Activated gamma-delta T cell treated with anti-CD3 and anti-CD28 coated beads, Interleukin-2, amount 50 U/mL, for 16 hours (primary cell): ENCODE measurements at places on chromosomes 7 and 10.

DNA sequence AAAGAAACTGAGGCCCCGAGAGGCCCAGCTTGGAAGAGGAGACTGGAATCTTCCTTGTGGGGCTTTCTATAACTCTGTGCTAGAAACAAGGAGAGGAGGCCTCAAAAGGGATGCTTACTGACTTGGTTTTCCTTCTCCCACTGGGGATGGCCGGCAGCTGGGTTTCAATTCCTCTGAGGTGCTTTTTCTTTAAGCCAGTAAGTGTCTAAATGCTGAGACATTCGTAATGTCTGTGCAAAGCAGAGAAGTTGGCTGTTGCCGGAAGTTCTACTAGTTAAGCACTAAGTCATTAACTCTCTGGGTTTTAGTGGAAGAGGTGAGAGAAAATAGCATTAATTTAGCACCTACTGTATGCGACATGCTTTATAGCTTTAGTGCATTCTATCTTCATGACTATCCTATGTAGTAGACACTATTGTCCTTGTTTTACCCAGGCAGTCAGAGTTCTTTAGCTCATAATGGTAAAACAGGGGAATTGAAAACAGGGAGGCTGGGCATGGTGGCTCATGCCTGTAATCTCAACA lies 135.2 kb downstream of the RGS10 start:
- DNase-seq = no peak

DNA sequence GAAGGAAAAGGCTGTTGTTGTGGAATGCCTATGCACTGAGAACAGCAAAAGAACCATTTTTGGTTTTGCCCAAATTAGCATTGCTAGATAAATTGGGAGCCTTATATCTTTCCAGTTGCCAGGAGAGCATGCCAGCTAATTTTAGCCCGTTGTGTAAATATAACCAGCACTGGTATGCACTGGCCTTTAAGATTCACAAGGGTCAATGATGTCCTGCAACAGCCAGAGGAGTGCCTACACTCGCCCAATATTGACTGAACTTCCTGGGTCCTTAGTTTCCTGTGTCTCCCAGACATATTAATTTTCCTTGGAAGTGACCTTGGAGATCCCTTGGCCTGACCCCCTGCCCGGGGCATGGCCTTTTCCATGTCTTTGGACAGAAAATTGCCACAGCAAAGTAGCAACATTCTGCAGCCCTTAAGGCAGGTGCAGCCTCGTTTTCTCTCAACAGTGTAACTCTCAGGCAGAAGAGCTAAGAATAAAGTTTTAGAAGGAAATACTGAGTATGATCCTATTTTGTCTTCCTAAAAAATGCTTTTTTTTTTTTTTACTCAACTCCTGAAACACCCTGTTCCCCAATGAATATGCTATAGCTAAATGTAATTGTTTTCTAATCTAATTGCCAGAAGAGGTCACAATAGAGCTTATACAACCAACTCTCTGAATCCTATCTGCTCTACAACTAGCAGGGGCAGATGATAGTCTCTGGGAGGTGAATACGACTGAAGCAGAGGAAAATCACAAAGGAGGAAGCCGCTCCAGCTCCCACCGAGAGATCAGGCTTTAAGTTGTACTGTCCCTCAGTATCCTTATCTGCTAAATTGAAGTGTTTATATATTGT lies 131.9 kb upstream of the PCGF5 start:
- DNase-seq = no peak

GRCh38 chr7:80244206-80244916 lies 109.7 kb downstream of the GNAI1 start:
- DNase-seq = no peak

GRCh38 chr10:78307576-78307975 lies 273.9 kb downstream of the RPS24 start:
- no peak for DNase-seq

DNA sequence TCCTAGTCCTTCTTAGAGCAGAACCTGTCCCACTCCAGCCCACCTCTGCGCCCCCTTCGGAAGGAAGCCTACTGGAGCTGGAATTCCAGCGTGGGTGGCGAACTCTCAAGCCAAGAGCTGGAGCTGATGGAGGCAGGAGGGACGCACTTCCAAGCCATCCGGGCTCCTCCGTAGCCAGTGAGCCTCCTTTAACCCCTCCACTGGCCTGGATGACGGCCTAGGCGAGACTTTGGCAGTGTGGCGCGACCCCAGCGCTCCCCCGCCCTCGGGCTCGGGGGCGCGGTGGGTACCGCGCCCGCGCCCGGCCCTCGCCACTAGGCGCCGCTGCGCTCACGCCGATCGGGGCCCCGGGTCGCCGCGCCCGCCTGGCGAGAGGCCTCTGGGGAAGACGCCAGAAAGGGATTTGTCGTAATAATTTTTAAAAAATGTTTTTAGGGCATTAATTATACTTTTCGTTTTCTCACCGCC lies 5.1 kb upstream of the EMX2 start:
- DNase-seq = no peak

DNA sequence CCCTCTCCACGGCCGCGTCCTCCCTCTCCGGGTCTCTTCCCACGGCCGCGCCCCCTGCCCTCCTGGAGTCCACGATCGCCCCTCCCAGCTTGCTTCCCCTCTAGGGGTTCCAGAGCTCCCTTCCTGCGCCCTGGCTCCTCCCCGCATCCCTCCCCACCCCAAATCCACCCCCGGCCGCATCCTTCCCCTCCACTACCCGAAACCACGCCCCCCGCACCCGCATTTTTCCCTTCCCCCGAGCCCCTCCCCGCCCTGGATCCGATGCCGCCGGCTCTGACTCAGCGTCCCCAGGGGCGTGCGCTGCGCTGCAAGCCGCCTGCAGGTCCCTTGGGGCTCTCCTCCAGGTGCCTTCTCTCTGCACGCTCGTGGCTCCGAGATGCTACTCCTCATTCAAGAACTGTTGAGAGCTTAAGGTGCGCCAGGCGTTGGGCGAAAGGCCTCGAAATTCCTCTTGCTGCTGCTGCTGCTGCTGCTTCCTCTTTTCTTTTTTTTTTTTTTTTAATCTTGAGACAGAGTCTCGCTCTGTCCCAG lies 372 bp upstream of the TMEM130 start:
- DNase-seq = peak; percentile 28

- DNase-seq = no peak
Measured at GRCh38 chr10:35563261-35563891, 41.8 kb upstream of the GJD4 start.

DNA sequence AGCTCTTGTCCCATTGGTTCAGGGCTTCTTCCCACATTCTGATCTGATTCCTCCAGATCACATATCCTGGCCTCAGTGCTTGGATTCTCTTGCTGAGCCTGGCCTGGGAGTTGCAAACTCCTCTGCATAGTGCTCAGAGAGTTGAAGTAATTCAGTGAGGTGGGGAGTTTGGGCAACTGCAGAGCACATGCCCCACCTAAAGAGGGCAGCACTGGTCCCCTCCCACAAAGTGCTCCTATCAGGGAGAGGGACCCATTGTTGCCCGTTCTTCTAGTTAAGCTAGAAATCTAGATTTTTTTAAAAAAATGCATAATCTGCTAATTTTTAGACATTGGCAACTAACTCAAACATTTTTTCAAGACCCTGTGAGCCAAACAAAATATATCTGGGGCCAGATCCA lies 45.1 kb downstream of the CHN2 start:
- DNase-seq = no peak

DNA sequence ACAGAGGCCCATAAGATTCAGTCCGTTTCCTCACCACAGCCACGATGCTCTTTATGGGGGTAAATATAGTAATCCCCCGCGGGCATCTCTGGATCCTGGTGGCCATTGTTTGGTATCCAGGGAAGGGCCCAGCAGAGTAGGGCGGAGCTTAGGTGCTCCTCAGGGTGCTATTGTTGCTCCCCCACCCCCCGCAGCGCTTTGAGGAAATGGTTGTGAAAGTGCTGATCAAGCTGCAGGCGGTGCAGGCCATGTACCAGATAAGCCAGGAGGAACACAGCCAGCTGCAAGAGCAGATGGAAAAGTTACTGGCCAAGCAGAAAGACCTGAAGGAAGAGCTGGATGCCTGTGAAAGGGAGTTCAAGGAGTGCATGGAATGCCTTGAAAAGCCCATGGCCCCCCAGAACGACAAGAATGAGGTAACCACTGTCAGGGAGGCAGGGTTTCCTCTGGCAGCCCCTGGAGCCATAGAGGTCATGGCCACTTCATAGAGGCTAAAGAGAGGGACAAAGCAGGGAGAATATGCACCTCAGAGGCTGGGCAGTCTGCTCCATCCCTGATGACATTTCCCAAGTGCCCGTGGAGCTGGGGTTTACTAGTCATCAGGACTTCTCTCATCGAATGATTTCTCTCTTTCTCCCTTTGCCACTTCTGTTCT lies 17.6 kb upstream of the FLNC start:
- DNase-seq = no peak

DNA sequence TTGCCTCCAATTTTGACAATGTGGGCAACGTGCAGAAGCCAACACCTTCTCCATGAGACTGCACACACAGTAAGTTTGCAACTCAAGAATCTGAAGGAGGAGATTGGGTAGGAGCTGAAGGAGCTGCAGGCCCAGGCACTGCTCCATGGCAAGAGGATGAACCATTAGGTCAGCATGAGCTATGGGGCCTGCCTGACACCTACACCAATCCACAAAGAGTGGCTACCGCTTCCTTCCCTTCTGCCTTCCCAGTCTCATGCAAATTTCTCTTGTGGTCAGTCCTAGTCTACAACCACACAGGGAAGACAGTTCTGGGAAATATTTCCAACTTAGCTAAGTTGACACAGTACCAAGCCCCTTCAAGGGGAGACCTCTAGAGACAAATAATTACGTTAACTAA lies 142.0 kb upstream of the ADO start:
- DNase-seq = no peak

DNA sequence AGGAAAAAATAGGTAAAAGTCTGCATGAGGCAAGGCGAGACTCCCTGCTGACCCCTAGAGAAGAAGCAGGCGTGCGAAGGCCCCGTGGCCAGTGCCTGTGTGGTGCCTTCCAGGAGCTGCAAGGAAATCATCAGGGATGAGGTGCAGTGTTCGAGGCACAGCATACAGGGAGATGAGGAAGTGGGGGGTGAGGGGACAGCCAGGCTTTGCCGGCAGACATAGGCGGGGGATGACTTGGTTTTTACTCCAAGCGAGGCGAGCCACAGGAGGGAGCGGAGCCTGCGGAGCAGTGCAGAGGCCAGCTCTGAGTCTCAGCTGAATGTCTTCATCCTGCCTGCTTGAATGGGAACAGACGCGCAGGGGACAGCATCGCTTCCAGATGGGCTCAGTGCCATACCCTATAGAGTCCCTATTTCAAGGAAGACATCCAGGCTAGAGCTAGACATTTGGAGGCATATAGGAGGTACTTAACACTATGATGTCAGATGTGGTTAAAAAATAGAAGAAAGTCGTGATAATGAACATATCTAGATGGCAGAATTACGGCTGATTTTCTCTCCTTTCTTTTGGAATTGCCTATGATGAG lies 49.5 kb downstream of the TCERG1L start:
- DNase-seq = no peak

DNA sequence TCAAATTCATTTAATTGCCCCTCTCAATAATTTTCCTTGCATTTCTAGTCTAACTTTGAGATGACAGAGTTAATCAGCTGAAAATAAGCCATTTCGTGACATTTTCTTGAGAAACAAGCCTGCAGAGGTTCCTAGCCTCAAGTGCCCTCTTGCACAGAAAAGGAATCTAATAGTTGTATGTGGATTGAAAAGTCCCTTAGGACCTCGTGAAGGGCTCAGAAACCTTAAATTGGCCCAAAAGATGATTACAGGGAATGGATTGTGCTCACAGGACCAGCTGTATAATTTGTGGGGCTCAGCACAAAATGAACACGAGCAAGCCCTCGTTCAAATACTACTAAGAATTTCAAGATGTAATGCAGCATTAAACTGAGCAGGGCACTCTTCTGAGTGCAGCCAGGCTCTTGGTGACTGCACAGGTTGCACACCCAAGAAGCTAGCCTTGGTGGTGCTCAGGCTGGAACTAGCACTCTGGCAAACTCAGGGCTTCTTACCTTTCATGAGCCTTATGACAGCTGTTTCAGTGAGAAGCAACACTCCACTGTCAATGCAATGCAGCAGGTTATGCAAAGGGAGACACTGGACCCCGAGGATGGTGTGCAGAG lies 102.2 kb downstream of the GSAP start:
- DNase-seq = no peak

GRCh38 chr7:91342346-91342745 lies 78.1 kb downstream of the FZD1 start:
- DNase-seq = no peak

- no peak for DNase-seq
Measured at GRCh38 chr7:154840086-154840485, 162.8 kb downstream of the PAXIP1 start.

DNA sequence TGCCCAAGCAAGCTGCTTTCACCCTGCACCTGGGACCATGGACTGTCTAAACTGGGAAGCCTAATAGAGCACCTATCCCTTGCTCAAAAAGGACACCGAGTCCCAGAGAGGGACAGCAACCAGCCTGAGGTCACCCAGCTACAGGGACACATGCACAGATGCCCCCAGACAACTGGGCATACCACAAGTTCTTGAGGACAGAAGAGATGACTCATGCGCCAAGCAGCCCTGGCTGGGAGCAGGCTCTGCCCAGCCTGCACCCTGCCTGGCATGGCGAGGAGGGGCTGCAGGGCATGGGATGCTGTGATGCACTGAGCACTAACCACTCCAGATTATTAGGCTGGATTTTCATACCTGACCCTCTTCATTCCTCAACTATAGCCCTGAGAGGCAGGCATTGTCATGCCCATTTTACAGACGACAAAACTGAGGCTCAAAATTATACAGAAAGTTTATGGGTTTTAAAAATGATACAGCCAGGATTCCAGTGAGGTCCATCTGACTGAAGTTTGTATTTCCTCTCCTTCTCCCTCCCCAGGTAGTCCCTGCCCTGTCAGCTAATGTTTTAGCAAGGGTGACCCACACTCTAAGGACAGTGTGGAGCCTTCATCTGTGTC lies 289.3 kb upstream of the ZMIZ1 start:
- no peak for DNase-seq

DNA sequence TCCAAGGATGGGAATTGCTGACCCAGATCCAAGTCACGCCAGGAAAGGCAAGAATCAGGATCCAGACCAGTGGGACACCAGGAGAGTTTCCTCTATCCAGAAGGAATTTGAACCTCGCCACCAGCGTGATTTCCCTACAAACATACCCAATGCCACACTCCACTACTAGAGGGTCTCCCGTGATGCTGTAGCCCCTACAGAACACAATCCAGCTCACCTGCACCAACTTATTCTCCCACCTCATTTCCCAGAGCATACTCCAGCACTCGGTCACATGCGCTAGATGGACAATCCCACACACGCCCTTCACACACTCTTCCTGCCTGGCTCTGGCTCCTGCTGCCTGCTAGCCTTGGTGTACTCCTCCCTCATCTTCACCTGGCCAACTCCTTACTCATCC lies 142.1 kb upstream of the PDE1C start:
- no peak for DNase-seq

DNA sequence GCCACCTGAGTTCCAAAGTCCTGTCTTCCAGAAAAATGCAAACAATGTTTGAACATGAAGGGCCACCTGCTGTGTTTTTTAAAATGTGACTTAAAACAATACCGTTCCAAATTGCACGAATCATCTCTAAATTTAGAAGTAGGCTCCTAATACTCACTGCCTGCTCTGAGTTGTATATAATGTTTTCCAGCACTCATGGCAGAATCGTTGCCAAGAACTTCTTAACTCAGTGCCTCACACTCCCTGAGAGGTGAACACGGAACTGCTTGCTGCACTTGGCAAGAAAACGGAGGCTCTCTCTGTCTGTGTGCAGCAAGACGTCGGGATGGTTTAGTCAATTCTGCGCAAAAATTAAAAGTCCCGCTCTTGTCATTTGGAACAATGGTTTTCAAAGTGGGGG lies 757.3 kb upstream of the AUTS2 start:
- no peak for DNase-seq

GRCh38 chr10:124125305-124126116 lies 32.1 kb upstream of the CHST15 start:
- DNase-seq = no peak

- DNase-seq = no peak
Measured at GRCh38 chr10:106930751-106931150, 233.8 kb downstream of the SORCS1 start.
